Erythroblast (primary cell): ENCODE measurements at places on chromosomes 6 and 20.

GRCh38 chr20:34215711-34216381 lies 25.4 kb upstream of the ASIP start:
- DNase-seq: peak; percentile 88

- no peak for DNase-seq
Observed at GRCh38 chr20:10721137-10721896, 47.5 kb upstream of the JAG1 start.

DNA sequence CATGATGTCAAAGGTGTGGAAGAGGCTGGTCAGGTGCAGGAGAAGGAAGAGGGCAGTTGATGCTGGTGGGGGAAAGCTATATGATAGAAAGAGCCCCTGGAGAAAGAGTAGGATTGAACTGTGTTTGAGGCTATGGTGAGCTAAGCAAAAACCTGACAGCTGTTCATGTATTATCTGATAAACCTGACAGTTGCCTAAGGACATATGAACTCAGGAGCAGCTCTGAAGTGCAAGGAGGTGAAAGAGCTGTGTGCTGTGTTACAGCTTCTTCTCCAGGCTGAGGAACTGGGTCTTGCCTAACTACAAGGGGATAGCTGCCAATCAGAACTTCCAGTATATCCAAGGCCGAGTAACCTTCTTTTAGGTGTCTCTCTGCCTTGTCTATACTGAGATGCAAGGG lies 81.8 kb downstream of the LCA5 start:
- DNase-seq: no peak

DNA sequence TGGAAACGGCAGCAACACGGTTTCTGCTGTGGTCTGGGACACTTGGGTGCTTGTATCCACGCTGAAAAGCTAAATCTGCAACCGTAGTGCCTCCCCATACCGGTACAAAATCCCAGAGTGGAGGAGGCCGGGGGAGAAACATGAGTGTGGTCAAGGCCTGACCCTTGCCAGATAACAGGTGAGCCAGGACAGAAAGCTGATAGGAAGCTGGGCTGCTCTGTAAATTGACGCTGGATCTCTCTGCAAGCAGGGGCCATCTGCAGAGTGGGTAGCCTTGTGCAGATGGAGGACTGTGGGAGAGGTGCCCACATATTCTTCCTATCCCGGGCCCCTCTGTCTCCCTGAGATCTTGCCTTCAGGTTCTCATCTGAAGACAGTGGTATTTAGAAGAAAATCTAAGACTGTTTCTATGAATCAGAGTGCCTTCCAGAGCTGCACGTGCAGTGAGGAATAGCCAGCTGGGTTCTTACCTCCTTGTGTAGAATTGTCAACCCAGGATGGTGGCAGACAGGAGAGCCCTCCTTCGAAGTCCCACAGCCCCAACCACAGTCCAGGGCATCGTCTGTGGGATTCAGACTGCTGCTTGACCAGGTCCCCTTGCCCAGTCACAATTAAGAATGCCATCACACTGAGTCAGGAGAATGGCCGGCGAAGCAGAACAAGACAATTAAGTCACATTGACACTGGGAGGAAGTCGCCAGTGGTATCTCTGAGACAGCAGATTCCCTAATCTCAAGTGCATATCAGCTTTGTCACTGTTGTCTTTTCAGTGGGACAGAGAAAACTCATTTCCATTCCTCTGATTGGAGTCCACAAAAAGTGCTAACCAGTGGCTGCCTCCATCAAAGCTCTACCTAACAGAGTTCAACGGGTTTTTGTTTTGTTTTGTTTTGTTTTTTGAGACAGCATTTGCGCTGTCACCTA lies 100.0 kb upstream of the RIPOR2 start:
- peak; percentile 82 for DNase-seq

GRCh38 chr6:467111-467510 lies 75.6 kb downstream of the IRF4 start:
- no peak for DNase-seq

- no peak for DNase-seq
Observed at GRCh38 chr6:110332281-110332680, 25.9 kb downstream of the METTL24 start.

DNA sequence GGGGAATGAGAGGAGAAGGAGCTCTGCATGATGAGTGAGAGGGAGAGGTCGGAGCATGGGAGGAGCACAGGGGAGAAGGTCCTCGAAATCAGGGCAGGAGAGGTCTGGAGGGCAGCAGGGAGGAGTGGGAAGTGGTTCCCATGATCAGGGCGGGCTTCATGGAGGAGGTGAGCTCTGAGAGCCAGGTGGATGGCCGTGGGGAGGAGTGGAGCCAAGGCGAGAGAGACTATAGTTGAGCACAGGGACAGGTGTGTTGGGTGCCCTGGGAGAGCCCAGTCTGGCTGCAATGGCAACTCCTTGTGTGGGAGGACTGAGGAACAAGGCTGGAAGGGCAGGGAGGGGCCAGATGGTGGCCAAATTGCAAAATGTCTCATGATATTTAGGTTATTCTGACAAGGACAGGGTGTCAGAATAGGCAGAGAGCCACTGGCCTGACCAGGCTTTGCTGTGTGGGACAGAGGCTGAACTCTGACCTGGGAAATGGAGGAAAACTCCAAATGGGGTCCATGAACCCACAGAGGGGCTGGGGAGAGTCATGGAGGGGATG lies 21.4 kb downstream of the TTBK1 start:
- DNase-seq: no peak

DNA sequence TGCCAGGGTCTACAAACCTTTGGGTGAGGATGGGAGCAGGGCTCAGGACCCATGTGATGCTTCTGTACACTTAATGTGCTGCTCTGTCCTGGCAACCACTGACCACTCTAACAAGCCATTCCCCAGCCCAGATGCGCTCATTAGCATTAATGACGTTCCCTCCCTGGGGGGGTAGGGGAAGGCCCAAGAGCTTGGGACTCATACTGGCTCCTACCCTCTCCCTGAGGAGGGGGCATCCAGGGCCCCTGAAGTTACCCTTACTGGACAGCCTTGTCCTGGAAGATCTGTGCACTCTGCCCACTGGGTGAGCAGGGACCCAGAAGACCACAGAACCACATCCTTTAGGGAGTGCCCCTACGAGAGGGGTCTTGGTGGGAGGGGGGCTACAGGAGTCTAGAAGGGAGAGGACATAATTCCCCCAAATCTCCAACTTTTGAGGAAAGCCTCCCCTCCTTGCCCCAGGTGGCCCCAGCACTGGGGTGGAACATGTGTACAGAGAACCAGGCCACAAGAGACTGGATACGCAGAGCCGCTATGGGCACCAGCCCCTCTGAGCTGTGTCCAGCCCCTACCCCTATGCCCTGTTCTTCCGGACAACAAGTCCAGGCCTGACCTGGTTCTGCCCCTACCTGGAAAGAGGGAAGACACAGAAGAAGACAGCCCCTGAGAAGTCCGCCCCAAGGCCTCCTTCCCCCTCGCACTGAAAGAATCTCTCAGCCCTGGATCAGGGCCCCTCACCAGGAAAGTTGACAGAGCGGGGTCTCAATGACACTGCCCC lies 1.4 kb downstream of the TEAD3 start:
- DNase-seq: no peak

DNA sequence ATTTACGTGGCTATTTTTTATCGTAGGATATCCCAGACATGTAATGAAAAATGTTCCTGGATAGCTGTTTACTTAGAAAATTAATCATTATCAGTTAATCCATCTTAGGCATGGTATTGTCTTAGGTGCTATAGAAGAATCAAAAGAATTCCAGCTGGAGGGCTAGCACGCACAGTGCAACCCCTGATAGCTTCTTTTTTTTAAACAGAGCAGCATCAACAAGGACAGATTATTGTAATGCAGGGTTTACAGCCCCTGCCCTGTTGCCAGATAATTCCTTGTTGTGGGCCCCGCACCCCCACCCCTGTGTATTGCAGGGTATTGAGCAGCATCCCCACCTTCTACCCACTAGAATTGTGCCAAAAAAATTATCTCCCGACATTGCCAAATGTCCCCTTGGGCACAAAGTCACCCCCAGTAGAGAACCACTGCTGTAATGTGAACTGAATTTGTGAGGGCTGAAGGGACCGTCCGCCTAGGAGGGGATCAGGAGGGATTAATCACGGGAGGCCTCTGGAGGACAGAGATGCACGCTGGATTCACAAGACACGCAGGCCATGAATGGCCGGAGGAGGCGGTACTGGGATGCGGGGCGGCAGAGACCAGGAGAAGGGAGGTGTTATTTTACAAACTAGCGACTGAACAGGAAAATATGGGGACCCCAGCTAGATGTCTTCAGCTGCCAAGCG lies 174.6 kb downstream of the ZDHHC14 start:
- DNase-seq: no peak

GRCh38 chr6:111718990-111719389 lies 113.3 kb upstream of the TRAF3IP2 start:
- DNase-seq: no peak

DNA sequence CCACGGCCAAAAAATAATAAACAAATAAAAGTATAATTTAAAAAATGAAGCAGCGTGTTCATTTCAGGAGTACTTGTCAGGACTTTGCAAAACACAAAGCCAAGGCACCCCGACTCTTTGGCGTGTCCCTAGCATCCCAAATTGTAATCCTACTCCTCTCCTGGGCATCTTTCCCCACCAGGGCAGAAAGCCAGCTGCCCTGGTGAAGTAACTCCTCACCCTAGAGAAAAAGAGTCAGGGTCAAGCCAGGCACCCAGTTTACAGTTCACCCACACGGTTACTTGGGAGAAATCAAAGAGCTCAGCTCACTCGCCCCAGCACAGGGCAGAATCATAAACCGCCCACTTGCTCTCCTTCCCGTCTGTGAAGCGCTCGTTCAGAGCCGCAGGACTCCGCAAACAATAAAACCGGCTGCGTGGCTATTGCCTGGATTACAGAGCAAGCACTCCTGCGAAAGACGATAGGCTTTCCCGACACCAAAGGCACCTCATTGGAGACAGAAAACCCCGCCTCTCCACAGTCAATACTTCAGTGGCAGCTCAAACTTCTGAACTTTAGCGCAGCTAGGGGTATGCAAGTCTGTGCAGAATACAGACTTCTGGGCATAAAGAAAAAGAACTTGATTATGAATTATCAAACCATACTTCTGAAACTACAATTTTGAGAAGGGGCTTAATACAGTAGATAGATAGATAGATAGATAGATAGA lies 73.0 kb upstream of the NHSL1 start:
- no peak for DNase-seq

DNA sequence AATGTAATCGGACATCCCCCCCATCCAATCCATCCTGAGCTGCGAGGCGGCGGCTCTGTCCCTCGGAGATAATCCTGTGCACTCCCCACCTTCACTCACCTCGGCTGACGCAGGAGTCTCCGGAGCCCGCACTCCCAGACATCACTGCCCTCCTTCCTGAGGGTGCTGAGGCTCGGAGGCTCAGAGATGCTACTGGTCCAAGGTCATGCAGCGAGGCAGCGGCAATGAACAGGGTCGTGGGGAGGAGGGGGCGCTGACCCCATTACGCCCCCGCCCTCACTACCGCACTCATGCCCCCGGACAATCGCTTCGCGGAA lies 485 bp downstream of the ADISSP start:
- DNase-seq: peak; percentile 86
